GM23338 (cell line): ENCODE measurements at places on chromosomes 1 and 21. TPM values are rescaled to one million over a fixed set of nuclear protein-coding genes. Genes with fewer than 3 reads are reported as not detected.

- no peak overlapping the region for H3K4me3 ChIP-seq
- H3K36me3 ChIP-seq: no peaks in the 10 kb centered on the region
- H3K27me3 ChIP-seq: no peaks in the 10 kb centered on the region
Measured at GRCh38 chr1:61450872-61451571, 273.9 kb downstream of the TM2D1 start.

CELSR2 gene
- total RNA-seq: 30.4 and 35.1 TPM in 2 replicates

- H3K4me1 ChIP-seq: peaks cover 19% of the 10 kb centered on the region
- H3K36me3 ChIP-seq: no peaks in the 10 kb centered on the region
- no peak overlapping the region for H3K4me3 ChIP-seq
- H3K27ac ChIP-seq: no peak overlapping the region
- H3K27me3 ChIP-seq: no peaks in the 10 kb centered on the region
Measured at GRCh38 chr1:204882479-204882878, 11.8 kb downstream of the NFASC start.

- H3K4me3 ChIP-seq: no peak overlapping the region
- H3K4me1 ChIP-seq: no peaks in the 10 kb centered on the region
- no peak for DNase-seq
- H3K36me3 ChIP-seq: no peaks in the 10 kb centered on the region
- H3K27me3 ChIP-seq: no peaks in the 10 kb centered on the region
- H3K27ac ChIP-seq: no peak overlapping the region
Measured at GRCh38 chr1:150881331-150882070, 5.1 kb upstream of the ARNT start.

DNA sequence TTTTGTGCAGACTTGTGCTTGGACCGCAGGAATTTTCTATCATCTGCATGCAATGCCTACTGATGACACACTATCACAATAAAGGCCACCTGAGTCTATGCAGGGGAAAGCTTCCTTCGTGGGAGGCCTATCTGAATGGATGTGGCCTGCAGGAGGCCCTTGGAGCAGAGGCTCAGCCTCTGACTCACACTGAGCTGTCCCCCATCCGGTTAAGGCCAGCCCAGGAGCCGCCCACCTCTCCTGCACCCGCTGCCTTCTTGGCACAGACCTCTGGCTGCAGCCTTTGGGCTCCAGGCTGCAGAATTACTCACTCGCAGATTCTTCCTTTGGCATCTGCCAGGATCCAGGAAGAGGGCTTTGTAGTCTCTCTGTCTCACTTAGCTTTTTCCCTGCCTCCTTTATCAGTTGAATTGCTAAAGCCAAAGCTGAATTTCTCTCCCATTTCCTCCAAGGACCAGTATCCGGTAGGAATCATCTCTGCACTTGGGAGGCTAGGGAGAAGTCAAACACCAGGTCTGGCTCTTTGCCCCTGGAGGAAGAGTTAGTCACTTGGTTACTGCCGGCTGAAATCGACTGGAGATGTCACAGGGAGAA lies 65.1 kb upstream of the JUN start:
- no peaks in the 10 kb centered on the region for H3K27me3 ChIP-seq
- H3K4me3 ChIP-seq: no peak overlapping the region
- peak; percentile 6 for DNase-seq

UTS2 gene
- total RNA-seq: not detected in 2 replicates

- peaks cover 3% of the 10 kb centered on the region; the same call in 1 of the 2 replicates for H3K4me1 ChIP-seq
- peak within 1 kb of the TSS; percentile 78 for H3K4me3 ChIP-seq
- H3K36me3 ChIP-seq: no peaks in the 10 kb centered on the region
- peak; percentile 75 for DNase-seq
Measured at GRCh38 chr1:215082532-215083382, at the start of gene KCNK2. Gene KCNK2, plus strand, starts transcription at chr1:215082737. Its CDS starts 649 bp downstream, at chr1:215083386.

NHLH1 gene
- total RNA-seq: 0.50 and 0.69 TPM in 2 replicates

ISG15 gene
- 52.9 and 65.3 TPM in 2 replicates for total RNA-seq

DNA sequence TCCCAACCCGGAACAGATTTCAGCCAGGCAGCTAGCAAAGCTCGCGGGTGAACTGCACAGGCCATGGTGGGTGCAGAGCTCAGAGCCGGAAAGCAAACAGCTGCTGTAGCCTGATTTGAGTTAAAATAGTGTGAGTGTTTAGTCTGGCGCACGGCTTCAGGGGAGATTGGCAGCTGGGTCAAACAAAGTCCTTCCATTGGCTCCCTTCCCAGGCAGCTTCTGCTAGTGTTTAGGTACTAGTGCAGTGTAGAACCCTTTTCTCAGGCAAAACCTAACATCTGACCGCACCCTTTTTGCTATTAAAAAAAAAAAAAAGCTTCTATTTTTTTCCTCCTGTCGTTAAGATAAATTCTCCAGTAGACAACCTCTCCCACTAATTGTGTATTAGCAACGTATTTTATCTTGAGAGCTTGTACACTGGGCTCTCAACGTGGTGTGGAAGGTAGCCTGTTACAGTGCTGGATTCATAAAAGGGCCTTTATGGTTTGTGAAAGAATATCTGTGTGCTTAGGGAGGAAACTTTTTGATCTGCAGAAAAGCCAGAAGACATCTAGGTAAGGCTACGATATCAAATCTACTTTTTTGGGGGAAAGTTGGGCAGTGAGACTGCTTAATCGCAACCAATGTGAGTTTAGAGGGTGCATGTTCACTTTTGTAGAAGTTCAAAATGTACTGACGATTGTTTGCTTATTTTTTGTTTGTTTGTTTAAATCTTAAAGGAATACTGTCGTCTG lies 689.6 kb downstream of the USP25 start:
- peak; percentile 6 for DNase-seq
- no peak overlapping the region for H3K27ac ChIP-seq
- H3K4me1 ChIP-seq: no peaks in the 10 kb centered on the region

CDCA8 gene
- 31.6 and 35.3 TPM in 2 replicates for total RNA-seq

DNA sequence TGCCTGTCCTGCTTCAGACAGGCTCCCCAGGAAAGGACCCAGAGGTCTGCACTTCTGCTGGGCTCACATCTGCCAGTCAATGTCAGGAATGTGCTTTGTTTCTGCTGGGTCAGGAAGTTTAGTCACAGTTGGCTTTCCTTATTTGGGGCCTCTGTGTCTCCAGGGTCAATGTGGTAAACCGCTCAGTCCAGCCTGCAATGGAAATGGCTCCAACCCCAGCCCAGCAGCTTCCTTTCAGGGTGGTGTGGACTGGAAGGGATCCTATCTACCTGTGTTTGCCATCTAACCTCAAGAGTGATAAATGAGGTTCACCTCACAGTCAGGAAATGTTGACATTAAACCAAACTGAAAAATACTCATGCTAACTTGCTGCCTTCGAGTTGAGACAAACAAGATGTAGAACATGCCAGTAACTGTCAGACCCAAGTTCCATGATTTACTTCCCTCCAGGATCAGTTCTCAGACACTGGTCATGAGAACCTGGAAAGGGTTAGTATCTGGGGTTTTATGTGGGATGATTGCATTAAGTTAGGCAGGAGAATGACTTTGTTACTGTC lies 20.3 kb downstream of the ENO1 start:
- H3K4me3 ChIP-seq: no peak overlapping the region
- DNase-seq: no peak
- H3K27me3 ChIP-seq: no peaks in the 10 kb centered on the region
- peaks cover 47% of the 10 kb centered on the region for H3K36me3 ChIP-seq

GRCh38 chr1:198761859-198762616 lies 123.2 kb downstream of the PTPRC start:
- no peaks in the 10 kb centered on the region for H3K36me3 ChIP-seq
- DNase-seq: no peak
- H3K4me1 ChIP-seq: no peaks in the 10 kb centered on the region
- H3K27me3 ChIP-seq: no peaks in the 10 kb centered on the region
- no peak overlapping the region for H3K27ac ChIP-seq
- H3K4me3 ChIP-seq: no peak overlapping the region

SH2D2A gene
- total RNA-seq: 3.4 and 11.5 TPM in 2 replicates

MYCBP gene
- 33.6 and 69.2 TPM in 2 replicates for total RNA-seq

- no peaks in the 10 kb centered on the region for H3K27me3 ChIP-seq
- H3K36me3 ChIP-seq: no peaks in the 10 kb centered on the region
- H3K4me3 ChIP-seq: no peak overlapping the region
- DNase-seq: no peak
- no peak overlapping the region for H3K27ac ChIP-seq
Measured at GRCh38 chr1:168453056-168453455, 90.7 kb downstream of the XCL2 start.

AMY1A gene
- not detected in 2 replicates for total RNA-seq

PTGS2 gene
- total RNA-seq: 0.17 and 1.1 TPM in 2 replicates

SPRR2A gene
- not detected in 2 replicates for total RNA-seq

- no peaks in the 10 kb centered on the region for H3K27me3 ChIP-seq
- peaks cover 30% of the 10 kb centered on the region for H3K4me1 ChIP-seq
- no peak for DNase-seq
- H3K4me3 ChIP-seq: no peak overlapping the region
- H3K27ac ChIP-seq: no peak overlapping the region
- H3K36me3 ChIP-seq: no peaks in the 10 kb centered on the region
Measured at GRCh38 chr1:230174471-230175162, 107.6 kb downstream of the GALNT2 start.

- no peaks in the 10 kb centered on the region for H3K4me1 ChIP-seq
- no peak overlapping the region for H3K27ac ChIP-seq
- H3K36me3 ChIP-seq: no peaks in the 10 kb centered on the region
- no peak for DNase-seq
- no peak overlapping the region for H3K4me3 ChIP-seq
Measured at GRCh38 chr21:34569381-34569979, 45.4 kb downstream of the RCAN1 start.

PCP4 gene
- total RNA-seq: 1.6 TPM in 1 of 2 replicates, not detected in the other

DNA sequence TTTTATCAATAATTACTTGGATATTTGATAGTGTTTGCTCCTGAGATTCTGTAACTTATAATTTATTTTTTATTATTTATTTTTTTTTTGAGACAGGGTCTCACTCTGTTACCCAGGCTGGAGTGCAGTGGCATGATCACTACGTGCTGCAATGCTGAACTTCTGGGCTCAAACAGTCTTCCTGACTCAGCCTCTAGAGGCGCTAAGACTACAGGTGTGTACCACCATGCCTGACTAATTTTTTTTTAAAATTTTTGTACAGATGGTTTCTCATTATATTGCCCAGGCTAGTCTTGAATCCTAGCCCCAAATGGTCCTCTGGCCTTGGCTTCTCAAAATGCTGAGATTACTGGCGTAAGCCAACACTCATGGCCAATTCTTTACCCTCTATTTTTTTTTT lies 845.5 kb upstream of the ADGRL4 start:
- H3K4me3 ChIP-seq: no peak overlapping the region
- peak; percentile 55 for DNase-seq
- no peaks in the 10 kb centered on the region for H3K36me3 ChIP-seq
- H3K27me3 ChIP-seq: no peaks in the 10 kb centered on the region
- H3K27ac ChIP-seq: no peak overlapping the region

- H3K36me3 ChIP-seq: no peaks in the 10 kb centered on the region
- peaks cover 56% of the 10 kb centered on the region for H3K27me3 ChIP-seq
- DNase-seq: peak; percentile 82
- peaks cover 10% of the 10 kb centered on the region for H3K4me1 ChIP-seq
- H3K4me3 ChIP-seq: peak overlapping the region; percentile 60
- no peak overlapping the region for H3K27ac ChIP-seq
Measured at GRCh38 chr1:111990878-111991718, 1.6 kb upstream of the KCND3 start.

DNA sequence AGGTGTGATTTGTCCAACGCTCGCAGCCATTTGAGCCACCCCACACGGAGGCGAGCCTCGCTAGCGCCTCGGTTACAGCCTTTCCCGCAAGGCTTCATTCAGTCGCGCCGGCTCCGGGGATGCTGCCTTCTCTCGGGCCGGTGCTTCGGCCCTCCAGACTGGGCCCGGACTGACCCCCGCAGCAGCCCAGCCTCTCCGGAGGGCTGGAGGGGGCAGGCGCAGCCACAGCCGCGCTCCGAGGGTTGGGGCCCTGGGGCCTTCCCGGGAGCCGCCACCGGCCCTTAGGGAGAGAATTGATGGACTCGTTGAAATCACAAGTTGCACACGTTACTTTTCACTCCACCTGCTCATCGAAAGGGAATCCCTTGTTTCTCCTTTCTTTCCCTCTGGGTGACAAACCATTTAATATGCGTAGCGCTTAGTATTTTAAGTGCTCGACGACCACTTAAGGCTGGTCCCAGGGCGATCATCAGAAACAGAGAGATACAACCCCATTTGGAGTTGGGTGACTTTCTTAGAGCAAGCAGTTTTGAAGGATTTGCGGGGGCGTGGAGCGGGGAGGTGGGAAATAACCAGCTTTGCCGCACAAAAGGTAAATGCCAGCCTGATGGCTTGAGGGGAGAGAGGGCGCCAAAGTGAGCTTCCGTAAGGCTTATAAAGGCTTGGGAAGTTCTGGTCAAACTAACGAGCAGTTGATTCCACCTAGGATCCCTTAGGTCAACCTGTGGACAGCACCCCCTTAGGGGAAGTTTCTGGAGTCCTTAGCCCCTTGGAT lies 24.6 kb upstream of the ENAH start:
- no peak overlapping the region for H3K27ac ChIP-seq
- peak overlapping the region; percentile 49 for H3K4me3 ChIP-seq
- H3K36me3 ChIP-seq: no peaks in the 10 kb centered on the region

DNA sequence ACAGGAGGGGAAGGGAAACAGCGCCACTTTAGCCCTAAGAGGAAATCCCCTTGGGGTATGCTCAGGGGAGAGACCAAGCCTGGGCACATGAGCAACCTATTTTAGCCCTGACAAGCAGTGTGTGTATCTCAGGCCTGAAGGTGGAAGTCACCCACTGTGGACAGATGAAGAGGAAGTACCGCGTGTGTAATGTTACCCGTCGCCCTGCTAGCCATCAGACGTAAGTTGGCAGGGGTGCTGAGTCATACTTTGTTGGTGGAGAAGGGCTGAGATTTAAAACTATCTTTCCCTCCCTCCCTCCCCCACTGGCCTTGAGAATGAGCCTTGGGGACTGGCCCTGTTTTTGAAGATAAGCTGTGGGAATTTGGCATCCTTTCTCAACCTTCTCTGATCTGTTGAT lies 11.2 kb downstream of the AGO1 start:
- peak overlapping the region; percentile 74 for H3K27ac ChIP-seq
- no peak for DNase-seq
- H3K4me1 ChIP-seq: no peaks in the 10 kb centered on the region
- H3K27me3 ChIP-seq: no peaks in the 10 kb centered on the region

GBP6 gene
- total RNA-seq: not detected in 2 replicates
